ENCODE measurements at places on chromosomes 5 and 9.

DNA sequence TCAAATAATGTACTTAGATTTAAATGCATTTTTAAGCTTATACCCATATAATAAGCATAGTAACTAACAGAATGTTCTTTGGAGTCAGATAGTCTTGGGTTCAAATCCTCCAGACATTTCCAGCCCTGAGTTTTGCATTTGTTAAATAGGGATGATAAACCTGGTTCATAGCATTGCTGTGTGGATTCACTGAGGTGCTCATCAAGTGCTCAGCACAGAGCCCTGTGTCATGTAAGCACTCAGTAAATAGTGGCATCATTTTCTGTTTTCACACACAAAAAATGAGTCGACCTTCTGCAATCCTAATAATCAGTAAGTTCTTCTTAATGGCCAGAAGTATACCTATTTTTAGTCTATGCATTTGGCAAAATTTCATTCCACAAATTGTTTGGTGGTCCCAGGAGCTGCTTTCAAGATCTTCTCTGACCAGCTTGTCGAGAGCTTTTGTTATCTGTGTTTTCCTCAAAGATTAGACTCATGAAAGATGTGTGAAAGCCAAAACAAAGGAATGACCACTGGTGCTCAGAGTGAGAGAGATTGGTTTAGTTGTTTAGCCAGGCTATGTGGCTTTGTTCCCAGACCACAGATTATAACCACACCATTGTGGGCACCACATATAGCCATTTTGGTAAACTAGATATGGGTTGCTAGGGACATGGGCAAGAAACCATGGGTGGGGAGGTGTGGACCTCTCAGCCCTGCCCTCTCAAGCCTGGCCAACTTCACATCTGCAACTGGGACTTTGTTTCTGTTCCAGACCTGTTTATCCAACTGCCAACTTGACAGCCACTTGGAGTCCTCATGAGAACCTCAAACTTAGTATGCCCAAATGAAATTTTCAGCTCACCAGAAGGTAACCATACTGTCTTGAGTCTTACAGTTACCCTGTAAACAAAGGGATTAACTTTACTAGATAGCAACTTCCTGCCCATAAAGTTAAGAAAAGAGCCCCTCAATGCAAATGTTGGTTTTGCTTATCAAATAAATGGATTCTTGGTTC is 45.0 kb downstream of the DOCK8 start:
- DNase-seq, result no peak

DNA sequence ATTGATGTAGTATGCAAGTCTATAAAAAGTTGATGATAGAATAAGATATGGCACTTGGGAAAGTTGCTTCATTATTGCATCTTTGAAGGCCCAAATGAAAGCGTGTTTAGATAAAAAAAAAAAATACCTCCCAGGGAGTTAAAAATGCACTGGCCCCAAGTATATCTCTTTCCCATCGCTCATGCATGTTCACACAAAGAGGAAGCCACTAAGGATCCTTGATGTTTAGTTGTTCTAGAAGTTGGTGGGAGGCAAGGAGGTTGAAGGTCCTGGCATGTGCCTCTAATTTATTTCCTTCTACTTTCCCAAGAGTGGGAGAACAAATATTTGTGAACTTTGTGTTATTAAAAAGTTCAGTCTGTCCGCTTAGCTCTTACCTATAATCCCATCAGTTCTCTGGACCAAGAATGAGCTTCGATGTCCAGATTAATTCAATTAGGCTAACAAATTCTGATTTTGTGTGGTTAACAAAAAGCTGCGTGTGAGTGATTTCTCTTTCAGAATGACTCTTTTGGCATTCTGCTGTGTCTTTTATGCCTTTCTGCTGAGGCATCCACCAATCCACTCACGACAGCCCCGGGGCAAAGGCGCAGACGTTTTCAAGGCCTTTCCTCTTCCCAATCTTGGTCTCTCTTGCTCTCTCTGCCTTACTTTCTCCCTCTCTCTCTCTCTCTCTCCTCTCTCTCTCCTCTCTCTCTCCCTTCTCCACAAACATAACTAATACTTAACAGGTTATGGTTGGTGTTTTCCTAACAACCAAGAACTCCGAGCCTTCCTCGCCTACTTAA is 135.1 kb upstream of the ERCC6L2 start:
- DNase-seq, result no peak

- no peak for DNase-seq
Observed at GRCh38 chr9:131013771-131014676, 5.0 kb downstream of the LAMC3 start.

DNA sequence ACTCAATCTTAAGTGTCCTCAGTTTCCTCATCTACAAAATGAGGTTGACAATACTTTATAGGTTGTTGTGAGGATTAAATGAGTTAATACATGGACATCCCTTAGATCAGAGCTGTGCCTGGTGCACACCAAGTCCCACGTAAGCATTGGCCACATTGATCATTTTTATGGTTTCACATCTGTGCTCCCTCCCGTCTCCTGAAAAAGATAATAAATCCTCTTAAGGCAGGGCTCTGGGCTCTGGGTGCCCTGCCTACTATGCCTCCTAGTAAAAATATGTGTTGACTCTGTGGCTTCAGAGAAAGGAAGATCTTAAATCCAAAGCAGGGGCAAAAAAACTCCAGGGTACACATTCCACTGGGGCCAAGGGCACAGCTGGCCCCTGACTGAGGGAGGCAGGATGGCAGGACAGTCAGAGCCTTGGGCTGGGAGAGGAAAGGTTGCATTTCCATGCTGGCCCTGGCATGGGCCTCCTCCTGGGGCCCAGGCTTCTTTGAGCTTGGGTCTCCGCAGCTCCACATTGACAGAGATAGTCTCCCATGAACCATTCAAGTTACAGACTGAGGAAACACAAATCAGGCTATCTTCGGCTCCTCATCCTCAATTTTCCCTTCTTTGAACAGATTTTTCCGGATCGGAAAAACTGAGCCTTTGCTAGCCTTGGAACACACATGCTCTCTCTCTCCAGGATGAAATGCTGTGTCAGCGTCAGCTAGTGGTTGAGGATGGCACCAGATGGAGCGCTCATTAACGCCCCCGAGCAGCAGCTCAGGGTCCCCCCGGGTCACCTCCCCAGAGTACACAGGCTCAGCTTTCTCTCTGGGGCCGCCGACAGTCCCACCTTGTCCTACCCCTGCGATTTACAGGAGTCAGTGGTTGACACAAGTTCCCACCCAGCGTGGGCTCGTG is 22.4 kb upstream of the KIF12 start:
- no peak for DNase-seq

DNA sequence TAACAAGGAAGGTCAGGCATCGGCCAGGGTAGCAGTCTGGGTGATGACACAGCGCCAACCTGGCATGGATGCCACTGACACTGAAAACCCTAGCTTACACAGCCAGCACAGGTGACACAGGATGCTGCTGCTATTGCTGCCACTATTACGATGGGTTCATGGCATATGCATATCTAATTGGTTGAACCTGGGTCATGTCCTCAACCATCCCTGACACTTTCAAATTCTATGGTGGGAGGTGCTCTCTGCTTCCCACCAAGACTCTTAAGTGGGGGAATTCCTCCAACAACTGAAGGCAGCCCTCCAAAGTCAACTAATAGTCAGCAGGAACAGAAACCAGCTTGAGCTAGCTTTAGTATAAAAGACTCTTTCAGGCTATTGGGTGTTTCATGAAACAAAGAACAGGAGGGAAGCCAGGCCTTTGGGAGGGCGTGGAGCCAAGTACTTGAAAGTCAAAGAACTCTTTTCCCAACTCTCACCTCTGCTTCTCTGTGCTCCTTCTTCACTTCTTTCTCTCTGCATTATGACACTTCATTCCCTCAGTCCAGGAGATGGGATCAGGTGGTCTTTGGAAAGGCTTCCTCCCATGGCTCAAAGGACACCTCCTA is 21.3 kb downstream of the PTTG1 start:
- DNase-seq, result no peak

- DNase-seq, result no peak
Observed at GRCh38 chr5:1068895-1069719, 42.8 kb downstream of the SLC12A7 start.

GRCh38 chr5:115484368-115484767 is 60.2 kb downstream of the FEM1C start:
- no peak for DNase-seq

DNA sequence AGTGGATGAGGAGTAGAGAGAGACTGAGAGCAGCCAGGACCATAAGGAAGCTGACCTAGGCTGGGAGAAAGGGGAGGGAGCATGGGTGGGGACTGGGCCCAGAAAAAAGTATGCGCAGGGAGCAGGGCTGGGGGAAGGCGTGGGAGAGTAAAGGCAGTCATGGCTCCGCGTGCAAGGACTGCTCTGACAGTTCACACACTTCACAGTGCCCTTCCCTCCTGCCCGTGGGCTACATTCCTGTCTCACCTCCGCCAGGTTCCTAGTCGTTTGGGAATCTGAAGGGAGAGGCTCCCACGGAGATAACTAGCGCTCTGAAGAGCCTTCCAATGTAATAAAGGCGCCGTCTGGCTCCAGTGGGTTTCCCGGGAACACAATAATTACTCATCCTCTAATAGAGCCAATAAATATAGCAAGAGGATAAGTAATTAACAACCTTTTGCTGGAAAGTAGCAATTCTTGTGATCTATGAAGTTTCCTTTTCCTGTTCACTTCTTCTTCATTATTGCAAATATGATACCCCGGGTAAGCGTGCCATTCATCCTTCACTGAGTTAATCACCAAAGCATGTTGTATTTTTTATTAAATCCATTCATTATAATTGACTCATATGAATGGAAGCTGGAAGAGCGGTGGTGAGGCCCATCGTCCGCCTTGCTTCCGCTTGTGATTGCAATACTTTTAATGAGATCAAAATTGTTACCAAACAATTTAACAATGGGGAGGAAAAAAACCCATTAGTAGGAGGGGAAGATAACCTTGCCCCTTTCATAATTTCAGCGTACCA is 39.3 kb downstream of the TTLL11 start:
- DNase-seq, result no peak

GRCh38 chr5:168935183-168935582 is 356.0 kb upstream of the PANK3 start:
- DNase-seq, result no peak

DNA sequence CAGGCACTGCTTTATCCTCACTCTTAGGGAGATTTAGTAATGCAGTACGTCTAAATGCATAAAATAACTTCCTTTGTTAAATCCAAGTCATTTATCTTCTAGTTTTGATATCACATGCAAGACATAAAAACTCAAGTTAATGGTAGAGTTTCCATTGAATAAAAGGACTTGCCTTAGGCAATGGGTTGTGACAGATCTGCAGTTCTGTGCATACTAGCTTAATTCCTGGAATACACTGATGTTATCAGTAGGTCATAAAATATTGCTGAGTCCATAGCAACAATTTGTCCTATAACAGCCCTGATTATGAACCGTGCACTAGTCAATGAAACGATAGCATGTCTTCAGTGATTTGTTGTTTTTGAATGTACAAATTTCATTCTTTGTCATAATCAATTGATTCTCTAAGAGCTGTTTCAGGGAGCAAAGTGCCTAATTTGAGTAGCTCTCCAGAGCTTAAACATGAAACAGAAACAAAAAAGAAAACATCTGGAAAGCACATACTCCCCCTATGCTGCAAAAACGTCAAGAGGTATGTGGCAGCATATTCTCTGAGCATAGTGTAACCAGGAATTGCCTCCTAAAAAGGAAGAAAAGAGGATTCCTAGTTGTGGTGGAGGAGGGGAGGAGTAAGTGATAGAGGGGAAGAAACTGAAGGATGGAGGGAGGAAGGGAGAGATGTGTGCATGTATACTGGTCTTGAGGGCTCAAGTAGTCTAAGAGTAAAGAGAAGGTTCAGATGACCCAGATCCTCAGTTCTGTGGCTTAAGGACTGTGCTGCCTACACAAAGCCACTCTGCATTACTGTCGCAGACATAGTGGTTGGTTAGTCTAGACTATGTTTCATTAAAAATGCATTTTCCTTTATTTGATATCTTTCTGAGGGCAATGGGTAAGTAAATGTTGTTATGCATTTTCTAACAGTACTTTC is 589.2 kb downstream of the PRR16 start:
- DNase-seq, result no peak

DNA sequence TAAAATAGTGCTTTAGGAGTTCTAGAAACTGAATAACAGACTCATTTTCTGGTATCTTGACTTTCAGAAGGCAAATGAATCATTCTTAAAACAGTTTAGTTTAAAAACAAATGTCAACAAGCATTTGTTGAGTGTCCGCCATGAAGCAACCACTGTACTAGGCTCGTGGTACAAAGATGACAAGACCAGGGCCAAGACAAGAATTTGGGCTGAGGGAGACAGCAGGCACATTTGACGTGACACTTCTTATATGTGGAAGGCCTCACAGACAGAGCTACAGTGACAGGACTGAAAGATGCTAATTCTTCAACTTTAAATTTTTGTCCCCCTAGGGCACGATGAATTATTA is 14.4 kb upstream of the ZNF131 start:
- DNase-seq, result no peak

DNA sequence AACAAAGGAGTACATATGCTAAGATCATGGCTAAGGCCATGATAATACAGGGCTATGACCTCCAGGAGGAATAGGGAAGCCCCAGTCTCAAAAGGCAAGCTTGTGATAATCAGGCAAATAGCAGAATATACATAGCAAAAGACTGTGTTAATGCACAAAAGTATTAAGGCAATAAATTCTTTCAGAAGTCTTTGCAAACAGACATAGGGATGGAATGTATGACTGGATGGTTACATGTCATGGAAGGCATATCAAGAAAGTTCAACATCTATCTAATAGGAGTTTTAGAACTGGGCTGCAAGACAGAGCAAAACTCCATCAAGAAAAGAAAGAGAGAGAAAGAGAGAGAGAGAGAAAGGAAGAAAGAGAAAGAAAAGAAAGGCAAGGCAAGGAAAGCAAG is 264.5 kb upstream of the CDH6 start:
- no peak for DNase-seq

DNA sequence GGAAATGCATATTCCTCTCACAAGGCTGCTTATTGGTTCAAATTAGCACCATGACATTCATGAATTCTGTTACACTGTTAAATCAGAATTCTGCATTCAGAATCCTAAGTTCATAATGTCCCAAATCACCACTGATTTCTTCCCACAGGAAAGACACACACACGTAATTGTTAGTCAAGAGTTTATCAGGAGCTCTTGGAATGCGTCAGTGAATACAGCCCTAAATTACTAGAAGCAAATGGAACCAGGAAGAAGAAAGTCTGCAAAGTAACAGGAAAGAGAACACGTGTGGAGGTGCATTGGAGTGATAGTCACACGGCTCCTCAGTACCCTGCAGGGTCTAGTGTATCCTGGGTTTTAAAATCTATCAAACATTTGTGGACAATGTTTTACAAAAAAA is 110.2 kb downstream of the ANXA2R start:
- no peak for DNase-seq

- DNase-seq, result no peak
Observed at GRCh38 chr5:141941307-141941706, 16.7 kb downstream of the PCDH12 start.

GRCh38 chr5:56108246-56108645 is 113.5 kb upstream of the IL6ST start:
- no peak for DNase-seq

DNA sequence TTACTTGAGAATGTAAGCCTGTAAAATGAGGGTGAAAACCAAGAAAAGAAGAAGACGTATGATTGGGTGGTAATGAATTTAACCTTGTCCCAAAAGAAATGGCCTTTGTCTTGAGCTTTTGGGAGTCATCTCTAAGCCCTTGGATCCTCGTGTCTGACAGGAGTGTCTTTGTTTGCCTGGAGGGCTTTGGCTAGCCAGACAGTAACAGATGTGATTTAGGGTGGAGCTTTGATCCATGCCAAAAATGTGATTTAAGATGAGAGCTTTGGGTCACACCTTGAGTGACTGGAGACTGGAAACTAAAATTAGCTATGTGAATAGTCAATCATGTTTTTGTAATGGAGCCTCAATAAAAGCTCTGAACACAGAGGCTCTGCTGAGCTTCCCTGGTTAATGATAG is 25.9 kb upstream of the ZFAND5 start:
- no peak for DNase-seq

GRCh38 chr9:113536483-113537228 is 73.1 kb downstream of the RGS3 start:
- no peak for DNase-seq
